ENCODE measurements at places on chromosomes 7 and 10.

- DNase-seq: no peak
Observed at GRCh38 chr7:148289630-148290029, 300.9 kb upstream of the C7orf33 start.

DNA sequence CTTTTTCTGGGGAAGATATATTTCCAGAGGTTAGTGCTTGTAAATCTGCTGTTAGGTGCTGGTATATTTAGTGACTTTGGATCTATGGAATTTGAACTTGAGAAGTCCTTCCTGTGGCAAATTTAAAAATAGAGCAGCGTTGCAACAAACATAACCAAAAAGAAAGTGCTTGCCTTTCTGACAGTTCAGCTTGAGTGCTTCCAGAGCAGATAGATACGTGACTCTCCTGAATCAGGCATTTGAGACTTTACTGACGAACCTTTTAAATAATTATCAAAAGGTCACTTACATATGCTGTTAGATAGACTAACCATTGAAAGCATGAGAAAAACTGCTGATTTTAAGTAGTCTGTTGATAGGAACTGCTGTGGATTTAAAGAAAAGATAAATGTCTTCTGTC lies 387.5 kb upstream of the LRRTM3 start:
- DNase-seq: no peak

- DNase-seq: no peak
Observed at GRCh38 chr7:107960272-107960671, 42.7 kb downstream of the LAMB1 start.

DNA sequence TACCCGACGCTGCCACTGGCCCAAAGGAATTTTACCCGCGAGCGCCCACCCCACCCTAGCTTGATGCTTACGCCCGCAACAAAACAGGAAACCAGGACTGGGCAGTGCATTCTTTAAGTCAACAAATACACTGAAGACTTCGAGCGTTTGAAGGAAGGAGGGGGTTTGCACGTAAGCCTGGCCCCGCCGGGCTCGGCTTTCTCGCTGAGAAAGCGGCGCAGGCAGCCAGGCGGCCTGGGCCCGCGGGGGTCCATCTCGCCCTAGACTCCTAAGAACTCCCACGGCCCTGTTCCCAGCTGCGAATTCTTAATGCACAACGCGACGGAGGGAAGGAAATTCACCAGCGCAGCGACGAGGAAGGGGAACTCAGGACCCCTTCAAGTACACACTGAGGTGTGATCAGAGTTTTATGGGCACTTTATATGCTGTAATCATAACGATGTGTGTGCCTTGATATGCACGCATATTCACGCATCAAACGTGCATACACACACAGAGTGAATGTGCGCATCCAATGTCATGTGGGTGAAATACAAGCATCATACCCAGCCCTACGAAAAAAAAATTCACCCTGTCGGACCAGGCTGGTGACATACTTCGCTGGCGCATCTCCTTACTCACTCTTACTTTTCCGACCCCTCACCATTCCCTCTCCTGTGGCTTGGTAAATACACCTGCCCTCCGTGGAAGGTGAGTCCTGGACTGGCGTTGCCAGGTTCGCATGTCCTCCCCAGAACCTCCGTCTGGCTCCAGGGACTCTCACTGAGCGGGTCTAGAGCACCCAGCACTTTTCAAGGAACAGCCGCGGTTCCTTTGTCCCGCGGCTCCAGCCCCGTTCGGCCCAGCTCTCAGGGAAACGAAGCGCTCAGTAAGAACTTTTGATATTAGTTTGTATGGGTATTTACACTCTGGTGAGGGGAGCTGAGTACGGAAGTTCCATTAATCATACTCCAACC lies 5.7 kb upstream of the HOXA13 start:
- peak; percentile 34 for DNase-seq

DNA sequence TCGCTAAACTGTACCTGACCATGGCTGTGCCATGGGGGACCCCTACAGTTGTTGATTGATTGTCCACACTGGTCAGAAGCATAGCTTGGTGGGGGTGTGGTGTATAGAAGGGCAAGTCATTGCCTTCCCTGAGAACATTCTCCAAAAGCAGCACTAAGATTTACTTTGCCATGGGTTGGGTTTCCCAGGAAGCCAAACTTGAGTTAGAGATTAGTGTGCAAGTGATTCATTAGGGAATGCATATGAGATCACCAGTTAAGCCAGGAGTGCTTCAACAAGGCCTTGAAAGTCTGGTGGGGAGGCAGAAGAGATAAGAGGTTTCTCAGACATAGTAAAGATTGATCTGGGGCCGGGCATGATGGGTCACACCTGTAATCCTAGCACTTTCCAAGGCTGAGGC lies 21.4 kb upstream of the TPST1 start:
- DNase-seq: no peak

DNA sequence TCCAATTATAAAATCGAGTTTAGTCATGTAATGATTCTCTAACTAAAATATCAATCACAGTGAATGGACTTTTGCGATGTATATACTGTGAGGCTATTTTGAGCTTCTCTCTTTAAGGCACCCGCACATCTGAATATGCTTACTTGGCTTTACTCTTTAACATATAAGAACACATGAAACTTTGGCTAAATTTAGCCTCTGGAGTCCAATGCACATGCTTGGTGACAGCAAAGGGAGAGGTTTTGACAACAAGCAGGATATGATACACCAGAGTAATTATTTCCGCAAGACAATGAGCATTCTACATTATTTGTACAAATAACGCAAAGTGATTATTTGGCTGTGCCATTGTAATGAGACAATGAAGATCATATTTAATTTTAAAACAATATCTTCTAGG lies 72.4 kb downstream of the ARID5B start:
- no peak for DNase-seq

GRCh38 chr10:87619705-87620104 lies 40.0 kb upstream of the PAPSS2 start:
- no peak for DNase-seq

- DNase-seq: no peak
Observed at GRCh38 chr10:43595739-43596298, 10.4 kb upstream of the ZNF485 start.

DNA sequence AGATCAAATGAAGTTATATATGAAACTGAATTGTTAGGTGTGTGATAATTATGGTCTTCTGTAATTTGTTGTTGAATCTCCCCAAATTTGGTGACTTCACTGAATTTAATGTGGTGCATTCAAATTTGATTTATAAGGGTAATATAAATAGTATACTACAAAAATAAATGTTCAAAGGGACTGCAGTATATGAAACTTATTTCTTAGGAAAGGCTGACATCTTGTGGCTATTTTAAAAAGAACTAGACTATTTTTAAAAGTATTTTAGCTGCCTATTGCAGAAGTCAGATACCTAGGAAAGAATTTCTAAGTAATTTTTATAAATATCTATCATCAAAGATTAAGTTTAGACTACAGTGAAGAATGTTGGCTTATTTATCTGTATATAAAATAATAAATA lies 36.6 kb downstream of the ATRNL1 start:
- no peak for DNase-seq

GRCh38 chr7:133478591-133479135 lies 225.8 kb downstream of the EXOC4 start:
- no peak for DNase-seq

DNA sequence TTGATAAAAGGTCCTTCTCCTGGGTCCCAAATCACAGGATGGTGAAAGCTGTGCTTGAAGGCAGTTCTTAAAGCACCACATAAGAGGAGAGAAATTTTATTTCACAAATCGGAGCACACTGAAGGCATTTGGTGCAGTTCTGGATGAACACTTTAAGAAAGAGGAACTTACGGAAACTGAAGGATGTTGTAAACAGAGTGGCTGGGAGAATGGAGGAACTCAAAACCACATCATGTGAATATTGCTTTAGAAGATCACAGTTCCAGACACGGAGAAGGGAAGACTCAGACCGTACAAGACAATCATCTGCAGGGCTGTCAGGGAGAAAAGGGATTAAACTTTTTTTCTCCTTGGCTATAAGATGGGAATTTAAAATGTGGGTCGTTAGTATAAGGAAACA lies 9.0 kb upstream of the GPR141 start:
- DNase-seq: no peak

GRCh38 chr10:3417096-3417495 lies 244.5 kb upstream of the PITRM1 start:
- no peak for DNase-seq

GRCh38 chr7:38846280-38846679 lies 62.7 kb downstream of the VPS41 start:
- no peak for DNase-seq

DNA sequence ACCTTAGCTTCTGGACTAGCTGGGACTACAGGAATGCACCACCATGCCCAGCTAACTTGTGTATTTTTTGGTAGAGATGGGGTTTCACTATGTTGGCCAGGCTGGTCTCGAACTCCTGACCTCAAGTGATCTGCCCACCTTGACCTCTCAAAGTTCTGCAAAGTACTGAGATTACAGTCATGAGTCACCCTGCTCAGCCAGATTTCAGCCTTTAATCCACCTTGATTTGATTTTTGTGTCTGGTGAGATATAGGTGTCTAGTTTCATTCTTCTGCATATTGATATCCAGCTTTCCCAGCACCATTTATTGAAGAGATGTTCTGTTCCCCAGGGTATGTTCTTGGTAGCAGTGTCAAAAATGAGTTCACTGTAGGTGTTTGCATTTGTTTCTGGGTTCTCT lies 20.1 kb upstream of the CYP3A7 start:
- DNase-seq: no peak

- no peak for DNase-seq
Observed at GRCh38 chr7:155930527-155930926, 118.3 kb upstream of the SHH start.

- peak; percentile 57 for DNase-seq
Observed at GRCh38 chr7:157568106-157568769, 231.4 kb downstream of the DNAJB6 start.

GRCh38 chr7:129188892-129189660 lies 643 bp downstream of the SMO start:
- no peak for DNase-seq

DNA sequence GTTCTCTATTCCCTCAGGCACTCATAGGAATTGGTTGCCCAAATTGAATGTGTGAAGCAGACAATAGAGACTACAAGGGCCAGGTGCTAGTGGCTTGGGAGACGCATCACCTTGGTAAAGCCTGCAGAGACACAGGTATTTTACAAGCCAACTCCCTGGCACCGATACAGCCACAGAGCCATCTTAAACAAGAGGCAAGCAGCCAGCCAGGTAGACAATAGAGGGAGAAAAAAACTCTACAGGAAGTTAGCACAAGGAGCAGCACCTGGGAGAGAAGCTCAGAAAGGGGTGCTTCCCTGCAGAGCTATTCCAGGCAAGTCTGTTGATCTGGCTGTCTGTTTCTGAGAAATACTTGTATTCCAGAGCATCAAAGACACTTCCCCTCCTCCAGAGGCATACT lies 43.0 kb upstream of the CDK1 start:
- no peak for DNase-seq

DNA sequence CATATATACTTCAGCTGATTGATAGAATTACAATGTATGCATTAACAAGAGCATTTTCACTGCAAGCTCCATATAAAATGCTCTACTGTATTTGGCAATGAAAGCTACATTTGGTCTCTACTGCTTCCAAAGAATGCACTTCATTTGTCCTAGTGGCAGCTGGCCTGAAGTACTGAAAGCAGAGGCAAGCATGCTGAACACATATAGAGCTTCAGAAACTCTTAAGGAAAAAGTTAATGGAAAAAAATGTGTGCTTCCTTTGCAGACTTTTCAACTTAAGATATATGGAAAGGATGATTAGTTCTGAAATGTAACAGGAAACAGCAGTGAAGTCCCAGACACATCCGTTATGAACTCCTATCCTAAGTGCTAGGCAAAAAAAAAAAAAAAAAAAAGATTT lies 537.1 kb upstream of the POM121L12 start:
- no peak for DNase-seq

- no peak for DNase-seq
Observed at GRCh38 chr7:45506059-45506458, 68.1 kb upstream of the ADCY1 start.

GRCh38 chr7:2734751-2735571 lies 47.0 kb downstream of the AMZ1 start:
- no peak for DNase-seq

DNA sequence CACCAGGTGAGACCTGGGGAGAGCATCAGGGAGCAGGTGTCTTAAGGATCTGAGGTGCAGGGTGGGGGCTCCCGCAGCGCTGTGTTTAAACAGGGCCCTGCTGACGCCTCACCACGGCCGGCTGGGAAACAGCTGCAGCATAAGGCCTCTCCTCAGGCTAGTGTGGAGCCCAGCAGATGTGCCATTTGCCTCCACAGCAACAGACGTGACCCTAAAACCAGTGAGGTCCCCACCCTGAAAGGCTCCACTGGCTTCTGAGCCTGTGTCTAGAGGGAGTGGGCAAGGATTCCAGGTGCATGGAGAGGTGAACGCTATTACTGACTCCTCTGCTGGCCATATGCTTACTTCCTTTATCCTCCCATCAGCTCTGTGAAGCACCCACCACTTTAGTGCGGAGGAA lies 47.8 kb downstream of the SYPL1 start:
- no peak for DNase-seq

- DNase-seq: peak; percentile 61
Observed at GRCh38 chr10:128078136-128078969, 47.9 kb downstream of the MKI67 start.

- no peak for DNase-seq
Observed at GRCh38 chr10:35480142-35480541, 125.0 kb upstream of the GJD4 start.

DNA sequence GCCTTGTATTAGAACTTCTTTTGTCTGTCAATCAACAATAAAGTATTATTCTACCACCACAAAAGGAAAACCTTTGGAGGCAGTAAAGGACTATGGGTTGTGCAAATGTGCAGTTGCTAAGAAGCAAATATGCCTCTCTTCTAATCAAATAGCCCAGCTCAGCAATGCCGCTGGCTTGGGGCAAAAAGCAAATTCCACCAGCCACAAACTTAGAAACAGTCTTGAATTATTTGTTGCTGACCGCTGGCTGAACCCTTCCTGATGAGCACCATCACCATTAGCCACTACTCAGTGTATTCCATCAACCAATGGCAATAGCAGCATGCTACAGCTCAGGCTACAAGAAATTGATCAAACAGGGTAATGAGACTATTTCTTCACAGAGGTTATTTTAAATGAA lies 51.0 kb downstream of the SKAP2 start:
- DNase-seq: no peak

- DNase-seq: no peak
Observed at GRCh38 chr7:140697447-140698143, 1.1 kb downstream of the NDUFB2 start.

GRCh38 chr10:88565072-88565471 lies 18.0 kb downstream of the RNLS start:
- DNase-seq: no peak

Data from aorta (tissue), 5 donors.